ENCODE measurements at places on chromosomes 7 and 10. TPM values are rescaled to one million over a fixed set of nuclear protein-coding genes. Genes with fewer than 3 reads are reported as not detected.

EVX1 gene
- not detected for polyA plus RNA-seq

OR9A4 gene
- not detected for polyA plus RNA-seq

GRID1 gene
- 0.20 TPM for polyA plus RNA-seq

MORN4 gene
- 16.4 TPM for polyA plus RNA-seq

TMEM26 gene
- 1.3 TPM for polyA plus RNA-seq

HDAC9 gene
- 14.7 TPM for polyA plus RNA-seq

LIPM gene
- not detected for polyA plus RNA-seq

TSPAN15 gene
- 1.2 TPM for polyA plus RNA-seq

TUBB8 gene
- 0.10 TPM for polyA plus RNA-seq

NUTM2E gene
- 0.22 TPM for polyA plus RNA-seq

PKD2L1 gene
- polyA plus RNA-seq: not detected

NRCAM gene
- 1.8 TPM for polyA plus RNA-seq

FIGNL1 gene
- 8.3 TPM for polyA plus RNA-seq

COL26A1 gene
- polyA plus RNA-seq: 0.48 TPM

CCNJ gene
- 4.4 TPM for polyA plus RNA-seq

TPST1 gene
- polyA plus RNA-seq: 38.9 TPM

MRC1 gene
- polyA plus RNA-seq: not detected

NUTM2B gene
- 0.43 TPM for polyA plus RNA-seq

CALML5 gene
- polyA plus RNA-seq: not detected

PDE1C gene
- polyA plus RNA-seq: 19.6 TPM

SAMD9L gene
- 4.8 TPM for polyA plus RNA-seq

DLD gene
- polyA plus RNA-seq: 121 TPM

SKIDA1 gene
- 0.60 TPM for polyA plus RNA-seq

SDK1 gene
- 0.01 TPM for polyA plus RNA-seq

ADIRF gene
- polyA plus RNA-seq: 64.4 TPM

WDFY4 gene
- not detected for polyA plus RNA-seq

UCN3 gene
- polyA plus RNA-seq: not detected

ANKRD22 gene
- polyA plus RNA-seq: not detected

DPYSL4 gene
- 3.4 TPM for polyA plus RNA-seq

HOXA9 gene
- polyA plus RNA-seq: 15.0 TPM

SMO gene
- polyA plus RNA-seq: 7.6 TPM

ZNF488 gene
- 0.17 TPM for polyA plus RNA-seq

CYP3A7 gene
- polyA plus RNA-seq: not detected

NKX2-3 gene
- not detected for polyA plus RNA-seq

CABCOCO1 gene
- 3.0 TPM for polyA plus RNA-seq
